ENCODE measurements at places on chromosomes 16 and 17.
A peak's percentile ranks its signal among the peaks of the same experiment; 100 is the strongest.

- no peak for DNase-seq
Measured at GRCh38 chr17:76710863-76711611, at the start of gene MXRA7. Gene MXRA7, minus strand, starts transcription at chr17:76710965. Its CDS starts 19 bp downstream, at chr17:76710946.

DNA sequence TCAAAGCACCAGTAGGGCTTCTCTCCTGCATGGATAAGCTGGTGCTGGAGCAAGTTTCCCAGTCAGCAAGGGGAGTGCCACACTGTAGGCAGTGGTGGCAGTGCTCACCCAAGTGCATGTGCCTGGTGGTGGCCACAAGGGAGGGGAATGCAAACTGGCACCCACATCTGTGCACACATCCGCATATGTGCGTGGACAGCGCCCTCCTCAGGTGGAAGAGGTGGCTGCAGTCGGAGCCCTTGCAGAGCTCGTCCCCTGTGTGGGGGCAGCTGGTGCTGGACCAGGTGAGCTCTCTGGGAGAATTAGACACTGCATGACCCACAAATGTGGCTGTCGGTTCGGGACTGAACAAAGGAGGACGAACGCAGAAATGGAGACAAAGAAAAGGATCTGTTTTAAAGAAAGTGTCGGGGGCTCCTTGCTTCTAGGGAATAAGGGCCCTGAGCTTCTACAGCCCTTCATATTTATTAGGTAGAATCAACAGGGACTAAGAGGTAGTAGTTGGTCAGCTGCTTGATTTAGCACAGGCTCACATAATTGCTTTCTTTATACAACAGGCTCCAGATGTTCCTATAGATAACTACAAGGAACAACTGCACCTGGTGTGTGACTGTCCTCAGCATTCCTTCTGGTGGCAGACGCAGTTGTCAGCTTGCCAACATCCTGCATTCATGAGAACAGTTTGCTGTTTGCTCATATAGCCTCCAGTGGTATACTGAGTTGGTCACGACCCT lies 5.3 kb upstream of the ZNF689 start:
- no peak for DNase-seq

GRCh38 chr16:80725566-80726162 lies 78.7 kb downstream of the CDYL2 start:
- DNase-seq: peak; percentile 60

- no peak for DNase-seq
Measured at GRCh38 chr17:66733759-66734158, 101.2 kb upstream of the CACNG5 start.

DNA sequence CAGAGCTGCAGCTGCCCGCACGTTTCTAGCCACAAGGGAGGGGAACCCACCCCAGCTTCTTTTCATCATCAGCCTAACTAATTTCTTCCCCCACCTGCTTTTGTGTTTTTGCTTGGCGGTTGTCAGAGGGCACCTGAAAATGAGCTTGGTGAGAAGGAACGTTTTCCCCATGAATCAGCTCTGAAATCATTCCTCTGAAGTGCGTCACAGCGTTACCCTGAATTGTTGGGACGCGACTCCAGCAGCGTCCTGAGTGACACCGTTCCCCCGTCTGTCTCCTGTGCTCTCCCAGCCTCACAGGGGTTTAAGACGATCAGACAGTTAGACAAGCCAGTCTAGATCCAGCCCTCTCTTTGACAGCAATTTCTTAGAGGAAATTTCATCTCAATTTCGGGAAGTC lies 722.9 kb upstream of the EEF2KMT start:
- DNase-seq: peak; percentile 53

GRCh38 chr16:67163999-67164558 lies 466 bp upstream of the HSF4 start:
- no peak for DNase-seq

DNA sequence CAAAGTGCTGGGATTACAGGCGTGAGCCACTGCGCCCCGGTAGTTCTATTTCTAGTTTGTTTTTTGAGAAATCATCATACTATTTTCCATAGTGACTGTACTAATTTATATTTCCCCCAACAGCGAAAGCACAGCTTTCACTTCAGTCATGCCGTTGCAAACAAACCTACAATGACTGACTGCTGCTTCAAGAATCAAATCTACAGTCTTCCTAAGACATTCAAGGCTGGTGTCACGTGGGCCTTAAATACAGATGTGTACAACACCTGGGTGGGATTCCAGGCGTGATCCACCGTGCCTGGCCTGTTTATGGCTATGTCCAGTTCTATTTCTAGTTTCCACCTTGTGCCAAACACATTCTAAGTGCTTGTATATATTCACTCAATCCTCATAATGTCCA lies 72.0 kb downstream of the ABCC6 start:
- peak; percentile 19 for DNase-seq

GRCh38 chr17:19590912-19591551 lies 57.4 kb downstream of the SLC47A1 start:
- no peak for DNase-seq

- DNase-seq: no peak
Measured at GRCh38 chr16:19963301-19963700, 78.7 kb upstream of the GPRC5B start.

DNA sequence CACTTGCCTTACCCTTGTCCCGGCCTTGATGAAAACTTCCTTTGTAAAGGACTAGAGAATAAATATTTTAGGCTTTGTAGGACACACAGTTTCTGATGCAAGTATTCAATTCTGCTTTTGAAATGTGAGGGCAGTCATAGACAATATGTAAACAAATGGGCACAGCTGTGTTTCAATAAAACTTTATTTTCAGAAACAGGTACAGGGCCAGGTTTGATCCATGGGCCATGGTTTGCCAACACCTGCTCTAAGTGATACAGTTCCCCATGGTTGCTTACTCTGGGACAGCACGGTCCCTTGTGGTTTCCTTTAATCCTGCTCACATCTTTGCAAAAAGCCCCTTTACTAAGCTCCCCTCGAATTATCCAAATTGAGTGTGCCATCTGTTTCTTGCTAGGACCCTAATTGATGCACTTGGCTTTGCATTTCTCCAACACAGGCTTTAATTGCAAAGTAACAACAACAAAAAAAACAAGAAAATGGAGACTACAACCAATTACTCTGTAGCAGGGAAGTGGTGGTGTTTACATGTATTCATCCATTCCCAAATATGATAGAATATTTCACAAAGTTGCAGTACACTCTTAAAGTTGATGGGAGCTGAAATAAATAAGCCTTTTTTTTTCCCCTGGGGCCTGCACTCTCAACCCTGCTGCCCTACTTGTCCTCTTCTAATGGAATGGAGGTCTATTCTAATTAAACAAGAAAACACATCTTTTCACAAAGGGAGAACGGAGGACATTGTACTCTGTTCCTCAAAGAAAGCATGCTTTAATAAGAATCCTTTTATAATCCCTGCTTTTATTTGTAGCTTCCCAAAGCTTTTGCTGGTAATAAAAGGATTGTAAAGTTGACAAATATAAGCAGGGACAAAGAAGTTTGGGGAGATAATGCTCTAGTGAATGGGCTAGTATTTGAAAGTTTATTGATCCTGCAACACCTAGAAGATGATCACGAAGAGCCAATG lies 37.7 kb upstream of the TOX3 start:
- DNase-seq: no peak

- DNase-seq: peak; percentile 61
Measured at GRCh38 chr17:61411261-61412142, 11.9 kb downstream of the TBX2 start.

DNA sequence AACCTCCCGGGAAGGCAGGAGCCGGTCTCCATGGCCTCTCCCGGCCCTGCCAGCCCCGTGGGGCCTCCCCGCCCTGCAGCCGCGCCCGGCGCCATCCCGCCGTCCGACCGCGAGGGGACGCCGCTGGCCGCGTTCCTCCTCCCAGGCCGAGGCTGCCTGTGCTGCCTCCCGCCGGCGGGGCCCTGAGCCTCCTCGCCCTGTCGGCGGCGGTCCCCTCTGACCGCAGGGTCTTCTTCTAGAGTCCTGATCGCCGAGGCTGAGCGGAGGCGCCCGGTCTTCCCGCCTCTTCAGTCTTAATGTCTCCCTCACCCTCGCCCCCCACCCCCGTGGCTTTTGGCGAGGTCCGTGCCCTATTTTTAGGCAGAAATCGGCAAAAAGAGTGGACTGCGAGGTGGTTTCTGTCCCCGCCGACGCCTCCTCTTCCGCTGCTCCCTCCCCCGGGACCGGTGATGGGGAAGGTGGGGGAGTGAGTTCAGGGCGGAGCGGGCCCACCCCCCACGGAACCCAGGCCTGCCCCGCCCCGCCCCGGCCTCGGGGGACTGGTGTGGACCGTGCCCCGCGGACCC lies 794 bp upstream of the CPNE7 start:
- peak; percentile 36 for DNase-seq

DNA sequence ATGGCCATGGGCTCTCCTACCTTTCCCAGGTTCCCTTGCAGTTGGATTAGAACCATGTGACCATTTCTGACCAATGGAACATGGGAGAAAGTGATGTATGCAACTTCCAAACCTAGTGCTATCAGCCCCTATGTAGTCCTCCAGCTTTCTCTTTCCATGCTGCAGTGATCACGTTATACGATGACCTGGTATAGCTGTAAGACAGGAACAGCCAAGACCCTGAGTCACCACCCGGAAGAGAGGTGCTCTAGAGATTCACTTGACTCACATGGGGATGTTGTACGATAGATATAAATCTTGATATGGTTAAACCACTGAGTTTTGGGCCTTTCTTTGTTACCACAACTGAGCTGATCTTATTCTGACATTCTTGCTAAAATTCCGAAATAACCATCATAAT lies 65.1 kb downstream of the NOG start:
- DNase-seq: no peak

DNA sequence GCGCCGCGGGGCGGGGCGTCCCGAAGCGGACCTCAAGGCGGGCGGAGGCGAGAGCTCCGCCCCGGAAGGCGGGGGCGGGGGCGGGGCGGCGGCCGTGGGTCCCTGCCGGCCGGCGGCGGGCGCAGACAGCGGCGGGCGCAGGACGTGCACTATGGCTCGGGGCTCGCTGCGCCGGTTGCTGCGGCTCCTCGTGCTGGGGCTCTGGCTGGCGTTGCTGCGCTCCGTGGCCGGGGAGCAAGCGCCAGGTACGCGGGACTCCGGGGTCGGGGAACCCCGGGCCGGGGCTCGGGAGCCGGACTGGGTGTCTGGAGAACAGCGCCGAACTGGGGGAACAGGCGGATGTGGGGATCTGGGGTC lies at the start of gene TNFRSF12A:
Gene TNFRSF12A, plus strand, starts transcription at position 122 of the 357 bp plus-strand sequence. Its CDS starts 30 bp downstream, at position 152.
- DNase-seq: peak; percentile 35

GRCh38 chr17:64596439-64596838 lies 65.7 kb downstream of the SMURF2 start:
- DNase-seq: no peak

DNA sequence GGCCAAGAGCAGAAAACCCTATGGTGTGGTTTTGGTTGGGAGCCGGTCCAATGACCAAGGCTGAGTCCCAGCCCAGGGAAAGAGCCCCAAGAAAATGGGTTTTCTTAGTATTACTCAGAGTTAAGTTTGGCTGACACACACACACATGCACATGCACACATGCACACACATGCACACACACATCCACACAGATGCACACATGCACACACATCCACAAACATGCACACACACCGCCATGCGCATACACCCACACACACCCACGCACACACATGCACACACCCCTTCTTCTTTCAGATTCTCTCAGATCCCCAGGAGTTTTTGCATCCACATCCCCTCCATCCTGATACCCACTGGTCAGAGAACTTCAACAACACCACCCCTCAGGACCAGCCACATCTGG lies 9.1 kb downstream of the ABCC12 start:
- DNase-seq: no peak

GRCh38 chr16:75761108-75761507 lies 34.8 kb upstream of the CPHXL start:
- DNase-seq: peak; percentile 14

- no peak for DNase-seq
Measured at GRCh38 chr17:4475463-4475862, 23.2 kb upstream of the SPNS2 start.

DNA sequence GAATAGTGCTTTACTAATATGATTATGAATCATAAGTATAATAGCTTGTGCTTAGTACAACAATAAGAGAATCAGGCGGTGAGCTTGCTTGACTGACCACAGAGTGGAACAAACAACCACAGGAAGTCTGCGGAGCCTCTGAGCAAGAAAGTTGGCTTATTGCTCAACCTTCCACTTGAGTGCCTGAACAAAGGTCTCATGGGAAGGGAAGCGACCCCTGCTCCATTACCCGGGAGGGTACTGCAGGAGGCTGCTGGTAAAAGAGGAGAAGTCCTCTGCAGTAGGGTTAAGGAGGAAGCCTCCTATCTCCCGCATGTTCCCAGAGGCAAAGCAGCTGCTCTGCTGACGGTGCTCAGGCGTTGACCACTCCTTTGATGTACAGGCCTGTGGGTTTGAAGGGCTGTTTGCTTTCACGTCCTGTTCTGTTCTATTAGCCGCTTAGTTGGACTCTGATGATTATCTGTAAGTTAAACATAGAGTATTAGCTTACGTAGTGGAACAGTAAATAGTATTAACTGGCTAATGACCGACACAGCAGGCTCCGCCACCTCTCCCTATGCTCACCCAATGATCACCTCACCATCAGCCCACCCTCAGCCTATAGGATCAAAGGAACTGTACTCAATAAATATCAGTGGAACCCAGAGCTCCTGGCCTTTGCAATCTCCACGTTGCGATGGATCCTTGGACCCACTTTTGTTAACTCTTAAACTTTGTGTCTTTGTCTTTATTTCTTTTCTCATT lies 17.5 kb downstream of the ALOX15B start:
- peak; percentile 81 for DNase-seq

DNA sequence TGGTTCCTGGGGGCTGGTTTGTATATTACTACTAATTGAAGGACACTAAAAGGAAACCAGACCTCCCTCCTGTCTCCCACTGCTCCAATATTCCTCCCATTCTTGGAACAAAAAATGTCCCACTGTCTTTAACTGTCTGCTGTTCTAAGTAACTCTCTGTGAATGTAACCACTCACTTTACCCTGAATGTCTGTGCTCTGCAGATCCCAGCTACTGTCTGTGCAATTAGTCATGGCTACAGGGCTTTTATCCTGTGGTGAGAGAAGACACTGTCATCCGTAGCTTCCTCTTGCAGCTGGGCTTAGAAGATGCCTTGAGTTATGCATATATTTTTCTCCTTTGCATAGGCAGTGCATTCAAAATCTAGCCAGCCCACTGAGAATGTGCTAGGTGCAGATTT lies 853.8 kb downstream of the CDH8 start:
- DNase-seq: no peak

DNA sequence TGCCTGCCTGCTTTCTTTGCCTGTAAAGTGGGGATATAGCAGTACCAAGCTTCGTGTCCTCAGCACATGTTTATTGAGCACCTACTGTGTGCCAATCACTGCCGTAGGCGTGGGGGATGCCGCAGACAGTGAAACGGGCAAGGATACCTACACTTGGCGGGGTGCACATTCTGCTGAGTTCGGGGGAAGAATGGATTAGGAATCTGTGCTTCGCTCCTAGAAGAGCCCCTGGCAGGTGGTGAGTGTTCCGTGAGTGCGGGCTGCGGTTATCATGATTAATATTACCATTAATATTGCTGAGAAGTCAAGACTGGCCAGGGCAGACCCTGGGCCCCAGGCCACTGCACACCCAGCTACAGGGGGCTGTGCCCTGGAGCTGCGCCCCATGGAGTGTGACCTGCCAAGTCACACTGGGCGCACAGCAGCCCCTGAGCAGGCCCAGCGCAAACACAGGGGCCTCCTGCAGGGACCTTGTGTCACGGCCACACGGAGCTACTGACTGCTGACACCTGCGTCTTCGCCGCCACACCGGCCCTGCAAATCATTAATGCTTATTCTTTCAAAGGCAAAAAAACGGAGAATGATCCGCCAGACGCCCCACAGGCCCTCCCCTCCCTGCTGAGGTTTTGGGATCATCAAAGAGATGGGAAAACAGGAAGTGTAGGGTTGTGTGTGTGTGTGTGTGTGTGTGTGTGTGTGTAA lies 213.4 kb upstream of the GSE1 start:
- DNase-seq: no peak

GRCh38 chr16:58515871-58516767 lies 802 bp downstream of the SETD6 start:
- DNase-seq: no peak

GRCh38 chr17:48925991-48926342 lies 17.8 kb downstream of the UBE2Z start:
- DNase-seq: no peak
